ENCODE measurements at places on chromosomes 11 and 22. TPM values are rescaled to one million over a fixed set of nuclear protein-coding genes. Genes with fewer than 3 reads are reported as not detected.

APOBEC3A gene
- total RNA-seq: 0.35 TPM

PTPN5 gene
- total RNA-seq: 1.0 TPM

RFPL1 gene
- not detected for total RNA-seq

CCDC116 gene
- 0.24 TPM for total RNA-seq

TNNT3 gene
- total RNA-seq: 35.7 TPM

ZDHHC5 gene
- 43.7 TPM for total RNA-seq

MPPED1 gene
- total RNA-seq: not detected

SLC25A22 gene
- 3.4 TPM for total RNA-seq

CNTF gene
- 0.73 TPM for total RNA-seq

KRTAP5-11 gene
- not detected for total RNA-seq

VPREB3 gene
- total RNA-seq: 0.51 TPM

GRCh38 chr22:46849951-46850350 lies 87.5 kb downstream of the TBC1D22A start:
- DNase-seq: no peak

- DNase-seq: no peak
Measured at GRCh38 chr11:93579187-93579751, 36.1 kb upstream of the SMCO4 start.

DNA sequence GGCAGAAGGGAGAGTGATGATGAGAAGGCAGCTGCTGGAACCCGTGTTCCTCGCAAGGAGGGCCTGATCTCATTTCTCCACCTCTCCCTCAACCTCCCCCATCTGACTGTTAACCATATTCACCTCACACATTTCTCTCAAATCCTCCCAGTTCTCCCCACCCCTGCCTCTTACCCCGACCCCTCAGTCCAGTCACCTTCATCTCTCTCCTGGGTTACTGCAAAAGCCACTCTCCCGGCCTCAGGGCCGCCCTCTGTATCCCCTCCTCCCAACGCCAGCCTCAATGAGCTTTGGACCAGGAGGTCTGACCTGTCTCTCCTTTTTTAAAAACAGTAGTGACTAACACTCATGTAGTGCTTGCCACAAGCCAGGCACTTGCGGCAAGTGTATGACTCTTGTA lies 29.5 kb upstream of the LMO1 start:
- no peak for DNase-seq

GRCh38 chr11:114026355-114026754 lies 33.2 kb upstream of the ZBTB16 start:
- no peak for DNase-seq

GRCh38 chr11:61315260-61315659 lies 17.6 kb downstream of the DDB1 start:
- DNase-seq: no peak

GRCh38 chr11:42620796-42621195 lies 691.0 kb upstream of the API5 start:
- DNase-seq: no peak

GRCh38 chr22:36538529-36538928 lies 9.6 kb upstream of the EIF3D start:
- DNase-seq: no peak

DNA sequence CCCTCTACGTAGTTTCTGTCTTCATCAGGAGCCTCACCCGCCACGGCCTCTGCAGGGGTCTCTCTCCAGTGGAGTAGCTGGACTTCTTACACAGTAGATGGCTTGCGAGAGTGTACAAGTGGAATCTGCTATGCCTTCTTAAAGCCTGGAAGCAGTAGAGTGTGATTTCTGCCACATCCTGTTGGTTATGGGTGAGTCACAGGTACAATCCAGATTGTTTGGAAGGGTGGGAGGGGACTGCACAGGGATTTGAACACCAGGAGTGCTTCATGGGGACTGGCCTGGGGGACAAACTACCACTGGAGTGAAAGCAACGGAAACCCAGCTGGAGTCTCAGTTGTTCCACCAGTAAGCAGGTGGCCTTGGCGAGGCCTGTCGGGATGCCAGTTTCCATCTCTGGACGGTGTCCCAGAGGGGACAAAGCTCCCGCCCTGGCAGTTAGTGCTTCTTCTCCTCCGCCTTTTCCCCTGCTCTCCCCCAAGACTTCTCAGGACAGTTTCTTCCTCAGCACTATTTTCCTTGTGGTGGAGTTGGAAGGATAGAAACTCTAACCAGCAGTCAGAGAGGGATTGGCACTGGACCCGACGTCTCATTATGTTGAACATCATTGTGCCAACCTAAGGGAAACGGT lies 85.0 kb upstream of the RCN1 start:
- DNase-seq: no peak

- DNase-seq: no peak
Measured at GRCh38 chr11:133318221-133318620, 214.1 kb downstream of the OPCML start.

DNA sequence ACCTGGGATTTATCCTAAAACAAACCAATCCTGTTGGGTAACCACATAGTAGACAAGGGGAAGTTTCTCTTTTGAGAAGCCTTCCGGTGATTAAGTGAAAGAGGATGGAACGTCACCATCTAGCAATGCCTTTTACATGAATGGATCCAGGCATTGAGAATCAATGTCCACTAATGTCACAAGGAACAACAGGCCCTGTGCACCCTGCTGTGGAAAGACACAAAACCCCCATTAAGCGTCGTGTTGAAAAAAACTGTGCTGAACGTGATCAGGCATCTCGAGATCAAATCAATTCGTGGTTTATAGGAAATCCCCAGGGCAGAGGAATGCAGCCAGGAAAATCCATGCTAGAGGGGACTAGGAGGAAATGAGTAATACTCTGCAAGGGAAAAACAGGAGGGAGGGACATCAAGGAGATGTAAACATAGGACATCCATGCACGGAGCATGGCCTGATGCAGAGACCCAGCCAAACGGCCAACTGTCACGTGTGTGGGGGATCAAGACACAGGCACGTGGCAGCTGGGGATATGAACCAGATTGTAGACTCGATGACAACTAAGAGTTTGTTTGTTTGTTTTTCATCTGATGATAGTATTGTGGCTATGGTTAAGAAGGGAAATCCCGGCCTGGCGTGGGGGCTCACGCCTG lies 38.6 kb upstream of the CARS1 start:
- DNase-seq: peak; percentile 53

- no peak for DNase-seq
Measured at GRCh38 chr11:37532271-37532670, 934.2 kb upstream of the RAG2 start.

DNA sequence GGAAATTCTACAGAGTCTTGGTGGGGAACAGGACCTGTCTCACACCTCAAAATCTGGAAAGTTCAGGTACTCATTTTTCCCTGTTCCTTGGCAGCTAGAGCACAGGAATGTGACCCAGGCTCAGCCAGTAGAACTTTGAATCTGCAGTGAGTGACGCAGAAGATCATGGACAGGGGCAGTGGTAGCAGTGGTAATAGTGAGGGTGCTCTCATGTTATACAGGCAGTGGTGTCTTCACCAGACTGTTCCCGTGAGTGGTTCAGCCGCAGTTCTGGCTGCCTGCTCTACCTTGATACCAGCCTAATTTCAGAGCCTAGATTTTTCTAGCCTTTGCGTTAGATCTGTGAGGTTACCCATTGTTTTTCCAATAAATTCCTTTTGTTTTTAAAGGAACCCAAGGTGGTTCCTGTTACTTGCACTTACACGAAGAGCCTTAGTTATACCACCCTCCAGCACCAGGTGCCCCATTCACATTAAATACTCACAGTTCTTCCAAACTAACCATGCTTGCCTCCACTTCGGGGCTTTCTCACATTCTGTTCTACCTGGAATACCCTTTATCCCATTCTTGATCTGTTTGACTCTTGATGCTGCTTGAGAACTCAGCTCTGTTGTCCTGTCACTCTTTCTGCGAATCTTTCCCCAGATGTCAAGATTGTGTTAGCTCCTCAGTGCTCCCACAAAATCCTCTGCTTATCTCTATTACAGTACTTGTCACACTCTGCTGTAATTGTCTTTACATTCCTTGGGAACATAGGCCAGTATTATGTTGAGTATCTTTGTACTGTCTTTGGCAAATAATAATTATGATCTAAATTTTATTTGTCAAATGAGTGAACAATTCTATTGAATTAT lies 47.8 kb downstream of the SWAP70 start:
- DNase-seq: no peak

DNA sequence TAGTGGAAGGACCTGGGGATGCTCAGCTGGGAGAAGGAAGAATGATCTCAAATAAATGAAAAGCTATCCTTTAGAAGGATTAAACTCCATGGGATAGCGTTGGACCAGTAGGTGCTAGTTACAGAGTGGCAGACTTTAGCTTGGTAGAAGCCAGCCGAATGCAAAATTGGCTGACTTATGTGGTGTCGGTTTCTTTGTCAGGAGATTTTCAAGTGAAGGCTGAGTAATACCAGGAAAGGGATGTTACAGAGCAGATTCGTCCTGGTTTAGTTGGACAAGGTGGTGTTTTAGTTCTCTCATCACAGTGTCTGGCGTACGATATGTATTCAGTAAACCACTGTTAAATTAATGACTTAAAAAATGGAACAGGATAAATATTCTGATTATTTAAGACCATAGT lies 26.0 kb downstream of the FDX1 start:
- no peak for DNase-seq

- DNase-seq: no peak
Measured at GRCh38 chr11:124835918-124836317, 29.3 kb upstream of the ROBO3 start.

DNA sequence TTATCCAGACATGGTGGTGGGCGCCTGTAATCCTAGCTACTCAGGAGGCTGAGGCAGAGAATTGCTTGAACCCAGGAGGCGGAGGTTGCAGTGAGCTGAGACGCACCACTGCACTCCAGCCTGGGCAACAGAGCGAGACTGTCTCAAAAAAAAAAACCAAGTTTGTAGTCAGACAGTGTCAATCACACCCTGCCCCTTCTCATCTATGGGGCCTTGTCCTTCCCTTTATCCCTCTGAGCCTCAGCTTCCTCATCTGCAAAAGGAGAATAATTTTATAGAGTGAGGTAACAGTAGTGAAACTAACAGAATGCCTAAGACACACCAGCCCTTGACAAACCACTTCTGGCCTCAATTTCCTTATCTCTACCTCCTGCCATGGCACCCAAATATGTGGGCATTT lies 10.7 kb downstream of the BCL9L start:
- DNase-seq: no peak

GRCh38 chr11:8794677-8795103 lies 112.1 kb downstream of the RPL27A start:
- no peak for DNase-seq

- no peak for DNase-seq
Measured at GRCh38 chr22:49491726-49492125, 335.9 kb downstream of the BRD1 start.

GRCh38 chr11:69429716-69430491 lies 51.6 kb upstream of the LINC01488 start:
- DNase-seq: no peak

DNA sequence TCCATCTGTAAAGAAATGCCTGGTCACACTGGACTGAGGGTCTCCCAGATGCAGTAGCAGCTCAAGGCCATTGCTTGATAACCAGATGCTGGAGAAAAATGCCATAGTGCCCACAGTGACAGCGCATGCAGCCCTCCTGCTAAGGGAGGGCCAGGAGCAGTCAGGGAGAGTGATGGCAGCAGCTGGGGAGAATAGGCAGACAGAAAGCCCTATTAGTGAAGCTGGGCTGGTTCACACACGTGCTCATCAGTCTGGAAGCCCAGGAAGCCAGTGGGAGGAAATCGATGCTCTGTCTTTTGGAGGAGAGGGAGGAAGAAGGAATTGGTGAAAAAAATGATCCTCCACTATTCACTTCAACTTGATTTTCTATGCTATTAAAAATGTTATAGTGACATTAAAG lies 82.9 kb downstream of the OSBP2 start:
- DNase-seq: no peak

DNA sequence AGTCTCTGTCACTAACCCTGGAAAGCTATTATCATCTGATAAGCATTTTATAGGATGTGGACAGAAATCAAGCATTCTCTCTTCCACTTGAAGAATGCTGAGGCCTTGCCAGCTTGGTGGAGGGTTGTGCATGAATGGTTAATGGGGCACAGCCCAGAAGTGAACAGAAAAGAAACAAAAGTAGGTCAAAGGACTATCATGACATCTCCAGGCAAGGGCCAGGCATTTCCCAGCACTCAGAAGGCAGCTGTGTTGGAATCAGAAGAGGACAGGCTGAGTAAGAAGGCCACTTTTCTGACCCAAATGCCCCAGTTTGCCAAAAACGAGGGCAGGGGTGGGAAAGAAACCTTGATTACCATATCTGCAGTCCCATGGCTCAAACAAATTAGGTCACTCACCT lies 12.4 kb downstream of the TENM4 start:
- no peak for DNase-seq

DNA sequence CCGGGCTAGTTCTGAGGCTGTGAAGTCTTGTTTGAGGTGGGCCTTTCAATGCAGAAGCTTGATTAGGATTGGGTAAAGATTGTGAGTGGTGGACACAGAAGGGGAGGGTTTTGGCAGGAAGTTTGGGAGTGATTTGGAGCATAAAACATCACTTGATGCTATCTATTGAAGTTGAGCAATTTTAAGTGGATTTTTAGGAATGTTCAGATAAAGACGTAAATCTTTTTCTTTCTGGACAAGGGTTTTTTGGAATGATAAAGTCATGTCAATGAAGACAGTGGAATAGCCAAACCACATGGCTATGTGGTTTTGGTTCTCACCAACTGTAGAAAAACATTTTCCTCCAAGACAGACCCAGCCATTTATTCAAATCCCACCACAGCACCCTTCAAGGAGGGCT lies 111.2 kb upstream of the SNX19 start:
- DNase-seq: no peak

GRCh38 chr11:60932605-60933356 lies 8.5 kb downstream of the TMEM132A start:
- no peak for DNase-seq

DNA sequence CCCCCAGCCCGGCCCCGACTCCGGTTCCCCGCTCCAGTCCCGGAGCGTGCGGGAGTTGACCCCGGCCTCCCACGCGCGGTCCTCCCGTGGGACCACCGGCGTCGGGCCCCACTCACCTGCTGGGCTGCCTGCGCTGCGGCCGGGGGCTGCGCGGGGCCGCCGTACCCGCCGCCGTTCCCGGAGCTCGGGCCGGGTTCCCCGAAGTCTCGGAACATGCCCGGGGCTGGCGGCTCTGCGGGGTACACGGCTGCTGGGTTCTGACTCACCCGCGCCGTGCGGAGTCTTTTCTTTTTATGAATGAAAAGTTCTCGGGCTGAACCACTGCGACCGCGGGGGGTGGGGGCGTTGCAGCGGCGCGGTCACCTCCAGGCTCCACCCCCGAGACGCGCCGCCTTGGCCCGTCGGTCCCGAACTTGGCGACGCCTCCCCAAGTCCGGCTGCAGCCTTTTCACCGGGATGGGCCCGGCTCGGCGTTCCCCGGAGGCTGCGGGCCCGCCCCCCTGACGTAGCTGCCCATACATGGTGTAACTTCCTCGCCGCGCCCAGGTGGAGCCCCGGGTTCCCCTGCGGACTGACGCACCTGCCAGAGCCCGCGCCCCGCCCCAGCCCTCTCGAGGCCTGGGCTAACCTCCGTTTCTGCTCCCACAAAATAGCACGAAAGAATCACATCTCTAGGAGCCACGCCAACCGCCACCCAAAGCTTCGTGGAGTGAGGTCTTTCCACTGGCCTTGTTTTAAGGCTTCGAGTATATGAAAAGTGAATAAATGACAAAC lies at the start of gene FOSL1:
Gene FOSL1, minus strand, starts transcription at position 264 of the 774 bp plus-strand sequence. Its CDS starts 49 bp downstream, at position 215.
- peak; percentile 91 for DNase-seq
